ENCODE measurements at places on chromosomes 2 and 18. TPM values are rescaled to one million over a fixed set of nuclear protein-coding genes. Genes with fewer than 3 reads are reported as not detected.

- peak; percentile 87 for DNase-seq
Observed at GRCh38 chr2:41869542-41870264, 178.1 kb upstream of the PKDCC start.

- DNase-seq, result no peak
Observed at GRCh38 chr2:143564419-143564818, 435.2 kb downstream of the ARHGAP15 start.

- peak; percentile 25 for DNase-seq
Observed at GRCh38 chr2:216142540-216142939, 33.4 kb downstream of the XRCC5 start.

DNA sequence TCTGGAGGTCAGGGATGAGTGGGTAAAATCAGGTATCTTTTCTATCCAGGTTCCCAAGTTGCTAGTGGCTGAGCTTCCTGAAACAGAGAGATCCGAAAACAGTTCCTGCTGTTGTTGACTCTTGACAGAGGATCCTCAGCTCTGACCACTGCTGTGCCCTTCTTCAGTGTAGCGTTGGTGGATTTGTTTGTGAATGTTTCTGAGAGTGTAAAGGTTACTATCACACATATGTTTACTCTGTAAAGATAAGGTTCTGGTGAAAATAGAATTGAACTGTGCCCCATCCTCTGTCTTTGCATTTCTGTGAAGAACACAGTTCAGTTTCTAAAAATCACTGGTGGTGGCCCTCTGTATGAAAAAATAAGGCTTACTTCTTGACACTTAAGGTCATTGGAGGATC lies 119.8 kb downstream of the LDLRAD4 start:
- no peak for DNase-seq

DNA sequence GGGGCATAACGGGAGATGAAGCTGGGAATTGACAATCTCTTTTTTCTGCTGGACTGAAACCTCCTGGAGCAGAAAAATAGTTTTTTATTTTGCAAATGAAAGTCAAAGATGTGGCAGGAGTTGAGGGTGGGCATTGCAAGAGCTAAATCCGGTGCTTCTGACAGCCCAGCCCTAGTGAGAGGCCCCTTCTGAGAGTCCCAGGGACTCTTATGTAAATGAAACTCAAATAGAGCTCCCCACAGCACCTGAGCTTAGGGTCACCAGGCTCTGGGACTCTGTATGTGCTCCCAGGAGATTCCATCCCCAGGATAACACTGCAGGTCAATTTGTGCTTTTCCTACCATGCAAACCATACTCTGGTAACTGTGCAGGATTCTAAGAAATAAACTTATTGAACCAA lies 192.8 kb downstream of the ANKRD30B start:
- DNase-seq, result no peak

DNA sequence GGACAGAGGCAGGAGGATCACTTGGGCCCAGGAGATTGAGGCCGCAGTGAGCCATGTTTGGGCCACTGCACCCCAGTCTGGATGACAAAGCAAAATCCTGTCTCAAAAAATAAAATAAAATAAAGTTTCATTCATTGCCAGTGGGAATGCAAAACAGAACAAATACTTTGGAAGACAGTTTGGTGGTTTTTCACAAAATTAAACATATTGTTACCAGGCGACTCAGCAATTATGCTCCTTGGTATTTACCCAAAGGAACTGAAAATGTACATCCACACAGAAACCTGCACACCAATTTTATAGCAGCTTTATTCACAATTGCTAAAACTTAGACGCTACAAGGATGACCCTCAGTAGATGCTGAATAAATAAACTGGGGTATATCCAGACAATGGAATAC lies 35.8 kb downstream of the FOSL2 start:
- no peak for DNase-seq

- no peak for DNase-seq
Observed at GRCh38 chr2:67656875-67657274, 259.7 kb downstream of the ETAA1 start.

- DNase-seq, result peak; percentile 65
Observed at GRCh38 chr18:59902131-59902992, 2.6 kb downstream of the PMAIP1 start.

GRCh38 chr2:227379095-227379494 lies at the start of gene TM4SF20:
Gene TM4SF20, minus strand, starts transcription at chr2:227379306. Its CDS starts 38 bp downstream, at chr2:227379268.
- DNase-seq, result no peak

DNA sequence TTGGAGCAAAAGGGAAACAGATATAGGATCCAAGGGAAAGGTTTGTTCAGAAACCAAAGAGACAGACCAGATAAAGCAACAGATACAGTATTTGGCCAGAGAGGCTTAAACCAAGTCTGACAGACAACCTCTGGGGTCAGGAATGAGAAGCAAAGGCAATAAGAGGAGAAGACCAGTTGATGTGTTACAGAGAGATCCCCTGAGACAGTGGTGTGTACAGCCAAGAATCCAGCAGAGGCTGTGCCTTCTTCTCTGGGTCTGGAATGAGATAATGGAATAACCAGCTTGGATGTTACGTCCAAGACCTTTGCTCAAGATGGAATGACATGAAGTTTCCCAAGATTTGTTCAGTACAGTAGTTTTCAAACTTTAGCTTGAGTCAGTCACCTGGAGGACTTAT lies 61.1 kb downstream of the MDH1 start:
- DNase-seq, result no peak

- DNase-seq, result no peak
Observed at GRCh38 chr18:55361492-55362250, 226.3 kb downstream of the TCF4 start.

DNA sequence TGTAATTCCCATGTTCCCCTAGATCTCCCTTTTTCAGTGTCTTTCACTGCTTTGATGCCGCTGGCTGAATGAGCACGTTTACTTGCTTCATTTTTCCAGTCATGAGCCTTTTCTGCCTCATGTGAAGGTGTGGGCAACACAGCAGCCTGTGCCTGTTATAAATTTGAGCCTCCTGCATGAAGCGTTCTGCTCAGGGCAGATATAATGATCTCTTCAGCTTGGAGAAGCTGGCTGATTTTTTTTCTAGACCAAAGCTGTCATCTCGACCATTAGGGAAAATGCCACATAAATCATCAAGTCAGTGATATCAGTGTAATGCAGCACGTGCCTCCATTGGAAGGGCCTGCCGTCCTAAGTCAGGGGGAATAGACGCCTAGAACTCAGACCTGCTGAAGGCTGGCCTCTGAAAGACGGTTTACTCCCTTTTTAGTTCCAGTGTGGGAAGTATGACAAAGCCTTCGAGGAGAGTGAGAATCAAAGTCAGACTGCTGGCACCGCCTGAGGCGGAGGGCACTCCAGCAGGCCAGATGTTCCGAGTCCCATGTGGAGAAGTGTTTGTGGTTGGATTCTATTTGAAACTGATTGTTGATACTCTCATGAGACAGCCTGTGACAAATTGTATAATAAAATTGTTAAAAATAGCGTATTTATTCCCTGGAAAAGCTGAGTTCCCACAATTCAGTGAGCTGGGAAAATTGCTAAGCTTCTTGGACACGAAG lies 196.5 kb downstream of the MYO1B start:
- DNase-seq, result no peak

DNA sequence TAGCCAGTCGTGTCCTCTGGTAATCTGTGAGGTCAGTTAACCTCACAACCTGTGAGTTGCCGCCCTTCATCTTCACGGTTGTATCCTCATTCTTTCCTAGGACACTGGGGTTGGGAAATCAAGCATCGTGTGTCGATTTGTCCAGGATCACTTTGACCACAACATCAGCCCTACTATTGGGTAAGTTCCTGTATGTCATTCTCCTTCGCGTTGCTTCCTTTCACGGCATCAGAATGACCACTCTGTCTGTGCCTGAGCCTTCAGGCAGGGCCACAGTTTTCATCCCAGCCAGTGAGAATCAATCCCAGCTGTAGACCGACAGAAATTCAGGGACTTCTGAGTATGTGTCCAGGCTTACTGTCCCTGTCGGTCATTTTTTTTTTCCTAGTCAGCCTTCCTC lies 67.1 kb downstream of the RAB31 start:
- DNase-seq, result no peak

GRCh38 chr18:48934723-48935432 lies 15.9 kb downstream of the SMAD7 start:
- DNase-seq, result peak; percentile 56

DNA sequence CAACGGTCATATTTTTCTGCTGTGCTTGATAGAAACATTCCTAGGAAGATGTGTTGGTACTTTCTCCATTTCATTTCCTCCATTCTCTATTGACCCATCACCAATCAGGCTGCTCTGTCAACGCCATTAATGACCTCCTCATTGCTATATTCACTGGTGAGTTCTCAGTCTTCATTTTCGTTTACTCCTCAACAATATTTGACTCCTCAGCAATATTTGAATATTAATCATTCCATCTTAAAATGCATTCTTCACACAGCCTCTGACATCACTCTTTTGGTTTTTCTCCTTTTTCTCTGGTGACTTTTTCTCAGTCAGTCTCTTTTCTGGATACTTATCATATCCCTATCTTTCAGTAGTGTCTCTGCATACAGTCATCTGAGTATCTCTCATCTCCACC lies 323.5 kb upstream of the CRIM1 start:
- DNase-seq, result no peak

The NFATC1 gene
- 47.4 TPM for total RNA-seq

The ELAC1 gene
- 10.0 TPM for total RNA-seq

The G6PC2 gene
- not detected for total RNA-seq

The POTEI gene
- not detected for total RNA-seq

The ACVR1C gene
- total RNA-seq, result 0.45 TPM

The SERPINB13 gene
- not detected for total RNA-seq

The ALKAL2 gene
- total RNA-seq, result 1.1 TPM
